RCC 7860 (cell line): ENCODE measurements at places on chromosomes 7 and 10.
A peak's percentile ranks its signal among the peaks of the same experiment; 100 is the strongest.

DNA sequence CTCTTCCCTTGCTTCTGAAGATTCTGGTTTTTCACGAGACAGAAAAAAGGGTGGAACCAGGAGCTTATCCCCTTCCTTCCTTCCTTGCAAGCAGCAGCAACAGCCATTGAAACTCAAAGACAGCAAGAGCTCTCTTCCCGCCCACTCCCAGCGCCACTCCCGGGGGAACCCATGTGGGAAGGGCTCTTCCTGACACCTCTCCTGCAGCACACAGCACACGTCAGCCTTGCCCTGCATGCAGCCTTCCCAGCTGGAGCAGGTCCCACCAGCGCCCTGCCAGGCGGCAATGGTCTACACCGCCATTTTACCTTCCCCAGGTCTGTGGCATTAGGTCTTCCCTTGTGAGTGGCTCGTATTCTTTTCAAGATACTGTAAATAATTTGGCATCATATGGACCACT, 161.8 kb downstream of the MGMT start:
- no peak for DNase-seq

- peak; percentile 33 for DNase-seq
These were observed 62.1 kb downstream of the SDHAF3 start for GRCh38 chr7:97179454-97180104.

- DNase-seq = no peak
These were observed 141.4 kb downstream of the LSMEM1 start for GRCh38 chr7:112622159-112622715.

- no peak for DNase-seq
These were observed 22.0 kb downstream of the LRRD1 start for GRCh38 chr7:92156990-92157389.

- peak; percentile 51 for DNase-seq
These were observed 1.4 kb downstream of the MAGI2 start for GRCh38 chr7:79452032-79452494.

DNA sequence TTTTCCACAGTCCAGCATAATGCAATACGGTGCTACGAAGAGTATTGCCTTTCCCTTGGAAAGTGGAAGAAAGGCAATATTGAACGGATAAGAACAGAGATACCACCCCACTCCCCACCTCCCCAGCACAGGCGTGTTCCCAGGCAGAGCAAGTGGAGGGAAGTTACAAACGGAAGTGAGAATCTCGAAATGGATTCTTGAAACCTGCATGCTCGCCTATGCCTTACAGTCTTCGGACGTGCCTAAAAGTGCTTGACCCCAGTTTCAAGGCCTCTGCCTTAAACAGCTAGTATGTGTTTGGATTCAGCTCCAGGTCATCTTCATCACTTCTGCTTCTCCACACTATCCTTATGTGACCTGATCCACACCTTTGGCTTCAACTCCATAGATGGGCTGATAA, 35.0 kb upstream of the USP6NL start:
- no peak for DNase-seq

DNA sequence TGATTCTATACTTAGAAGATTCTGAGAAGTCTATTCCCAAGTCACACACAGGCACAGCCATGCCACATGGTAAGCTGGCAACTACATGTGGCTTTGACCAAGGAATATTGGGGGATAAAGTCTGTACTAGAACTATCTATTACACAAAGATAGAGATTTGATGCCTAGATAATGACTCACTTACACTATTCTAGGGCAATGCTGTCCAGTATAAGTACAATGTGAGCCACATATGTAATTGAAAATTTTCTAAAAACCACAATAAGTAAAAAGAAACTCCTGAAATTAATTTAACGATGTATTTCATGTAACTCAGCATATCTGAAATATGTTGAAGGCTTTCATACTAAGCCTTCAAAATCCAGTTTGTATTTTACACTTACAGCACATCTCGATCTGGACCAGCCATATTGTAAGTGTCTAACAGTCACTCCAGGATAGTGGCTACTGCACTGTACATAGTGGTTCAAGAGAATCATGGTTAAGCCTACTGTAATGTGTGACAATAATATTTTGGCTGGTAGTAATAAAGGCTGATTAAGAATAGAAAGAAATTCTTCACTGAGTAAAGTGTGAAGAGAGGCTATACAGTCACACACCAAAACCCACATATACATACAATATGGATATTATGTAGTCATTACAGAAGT, 62.8 kb downstream of the RTKN2 start:
- DNase-seq = no peak

- DNase-seq = peak; percentile 50
These were observed 6.9 kb upstream of the SH2B2 start for GRCh38 chr7:102279537-102280400.

DNA sequence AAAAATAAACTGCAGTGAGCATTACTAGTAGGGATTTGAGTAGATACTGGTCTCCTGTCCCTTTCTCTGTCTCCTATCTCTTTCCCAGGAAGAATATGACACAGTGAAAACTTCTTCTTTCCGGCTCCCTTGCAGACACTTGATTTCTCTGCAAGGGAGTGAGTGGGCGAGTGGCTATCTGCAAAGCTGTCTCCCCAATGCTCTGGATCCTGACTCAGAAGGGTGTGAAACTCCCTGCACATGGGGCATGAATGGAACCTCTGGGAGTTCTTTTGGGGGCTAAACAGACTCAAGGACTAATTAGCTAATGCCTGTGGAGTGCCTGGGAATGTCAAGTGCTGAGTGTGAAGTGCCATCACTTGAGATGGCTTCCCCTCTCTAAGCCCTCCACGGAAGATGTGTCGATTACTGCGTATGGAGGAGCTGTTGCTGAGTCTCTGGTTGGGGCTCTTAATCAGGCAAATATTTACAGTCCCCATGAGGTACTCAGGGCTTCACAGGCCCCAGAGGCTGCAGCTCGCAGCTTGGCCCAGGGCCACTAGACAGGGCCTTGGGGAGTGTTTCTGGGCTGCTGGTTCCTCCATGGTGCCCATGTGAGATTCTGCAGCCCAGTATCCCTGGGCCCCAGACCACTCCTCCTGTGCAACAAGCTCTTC, 139.8 kb downstream of the RPS24 start:
- no peak for DNase-seq

DNA sequence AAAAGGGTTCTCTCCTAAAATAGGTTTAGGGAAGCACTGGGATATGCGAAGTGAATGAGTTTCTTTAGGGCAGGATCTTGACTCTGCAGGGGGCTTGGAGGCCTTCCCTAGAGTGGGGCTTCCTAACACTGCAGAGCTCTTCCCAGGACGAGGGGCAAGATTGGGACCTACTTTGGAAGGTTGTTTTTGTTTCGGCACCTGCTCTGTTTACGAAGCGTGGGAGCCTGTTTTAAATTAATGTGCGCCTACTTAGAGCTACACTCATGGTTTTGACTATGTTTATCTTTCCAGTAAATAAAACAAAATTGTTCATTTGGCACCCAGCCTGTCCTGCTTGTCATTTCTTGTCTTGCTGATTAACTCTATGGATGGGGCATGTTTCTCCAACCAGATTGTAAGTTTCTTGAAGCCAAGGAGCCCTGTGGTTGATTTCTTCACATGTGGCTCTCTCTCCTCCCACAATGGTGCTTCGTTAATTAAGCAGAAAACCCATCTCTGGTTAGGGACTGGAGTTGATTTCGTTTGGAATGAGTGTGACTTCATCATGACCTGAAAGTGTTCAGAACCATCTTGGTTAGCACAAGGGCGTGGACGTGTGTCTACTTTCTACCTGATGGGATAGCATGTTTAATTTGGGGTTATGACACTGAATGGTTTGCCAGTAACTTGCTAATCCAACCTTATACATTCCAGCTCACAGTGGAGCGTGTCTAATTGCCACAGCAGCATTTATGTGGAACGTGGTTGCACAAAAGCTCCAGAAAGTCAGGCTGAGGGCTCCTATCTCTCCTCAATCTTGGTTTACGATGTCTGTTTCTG, 98.1 kb downstream of the TCF7L2 start:
- peak; percentile 22 for DNase-seq

DNA sequence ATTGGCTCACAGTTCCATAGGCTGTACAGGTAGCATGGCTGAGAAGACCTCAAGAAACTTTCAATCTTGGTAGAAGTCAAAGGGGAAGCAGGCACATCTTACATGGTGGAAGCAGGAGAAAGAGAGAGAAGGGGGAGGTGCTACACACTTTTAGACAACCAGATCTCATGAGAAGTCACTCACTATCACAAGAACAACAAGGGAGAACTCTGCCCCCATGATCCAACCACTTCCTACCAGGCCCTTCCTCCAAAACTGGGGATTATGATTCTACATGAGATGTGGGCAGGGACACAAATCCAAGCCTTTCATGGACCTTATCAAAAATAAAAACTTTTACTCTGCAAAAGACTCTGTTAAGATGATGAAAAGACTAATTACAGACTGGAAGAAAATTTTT, 183.2 kb upstream of the TRIM24 start:
- DNase-seq = no peak

DNA sequence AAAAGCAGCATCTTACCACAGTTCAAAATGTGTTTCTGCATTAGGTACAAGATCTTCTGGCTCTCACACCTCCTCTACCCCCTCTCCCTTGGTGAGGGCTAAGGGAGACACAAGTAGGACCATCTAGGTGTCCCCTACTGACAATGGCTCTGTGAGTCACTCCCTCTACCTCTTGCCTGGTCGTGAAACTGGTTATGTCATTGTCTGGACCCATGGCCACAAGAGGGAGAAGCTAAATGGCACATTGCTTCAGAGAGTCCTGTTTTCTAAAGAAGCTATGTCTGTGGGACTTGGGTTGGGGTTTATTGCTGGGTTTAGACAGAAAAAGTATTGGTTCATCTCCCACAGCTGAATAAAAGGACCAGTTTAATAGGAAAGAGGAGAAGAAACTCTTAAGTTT, 4.0 kb upstream of the PLXNA4 start:
- no peak for DNase-seq

DNA sequence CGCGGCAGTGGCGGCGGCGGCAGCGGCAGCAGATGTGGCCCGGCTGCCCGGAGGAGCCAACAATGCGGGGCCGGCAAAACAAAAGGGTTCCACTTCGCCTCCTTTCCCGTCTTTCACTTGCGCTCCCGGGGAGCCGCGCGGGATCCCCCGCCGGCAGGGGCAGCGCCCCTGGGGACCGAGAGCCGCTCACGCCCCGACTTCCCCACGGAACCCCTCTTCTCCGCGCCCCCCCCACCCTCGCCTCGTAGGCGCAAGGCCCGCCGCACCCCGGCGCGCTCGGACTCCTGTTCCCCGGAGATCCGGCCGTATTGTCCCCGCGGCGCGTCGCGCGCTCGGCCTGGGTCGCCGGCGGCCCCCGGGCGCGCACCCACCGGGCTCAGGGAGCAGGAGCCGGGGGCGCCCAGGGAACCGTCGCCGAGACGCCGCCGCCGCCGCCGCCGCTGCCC, 854 bp downstream of the CTBP2 start:
- DNase-seq = no peak

DNA sequence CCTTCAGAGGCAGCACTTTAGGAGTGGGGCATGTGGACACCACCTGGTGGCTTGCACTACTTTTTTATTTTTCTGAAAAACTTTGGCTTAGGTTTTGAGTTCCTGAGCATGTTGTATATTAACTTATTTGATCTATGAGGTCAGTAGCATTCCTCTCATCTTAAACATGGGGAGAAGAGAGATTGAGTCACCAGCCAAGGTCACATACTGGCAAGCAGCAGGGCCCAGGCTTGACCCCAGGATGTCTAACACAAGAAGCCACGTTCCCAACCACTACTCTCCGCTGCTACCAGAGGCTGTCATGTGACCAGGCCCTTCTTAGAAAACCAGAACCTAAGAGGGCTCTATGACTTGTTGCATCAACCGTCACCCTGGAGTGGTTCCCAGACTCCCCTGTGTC, 210.3 kb upstream of the GPR26 start:
- peak; percentile 69 for DNase-seq

- no peak for DNase-seq
These were observed 30.0 kb downstream of the STK17A start for GRCh38 chr7:43612599-43613589.

DNA sequence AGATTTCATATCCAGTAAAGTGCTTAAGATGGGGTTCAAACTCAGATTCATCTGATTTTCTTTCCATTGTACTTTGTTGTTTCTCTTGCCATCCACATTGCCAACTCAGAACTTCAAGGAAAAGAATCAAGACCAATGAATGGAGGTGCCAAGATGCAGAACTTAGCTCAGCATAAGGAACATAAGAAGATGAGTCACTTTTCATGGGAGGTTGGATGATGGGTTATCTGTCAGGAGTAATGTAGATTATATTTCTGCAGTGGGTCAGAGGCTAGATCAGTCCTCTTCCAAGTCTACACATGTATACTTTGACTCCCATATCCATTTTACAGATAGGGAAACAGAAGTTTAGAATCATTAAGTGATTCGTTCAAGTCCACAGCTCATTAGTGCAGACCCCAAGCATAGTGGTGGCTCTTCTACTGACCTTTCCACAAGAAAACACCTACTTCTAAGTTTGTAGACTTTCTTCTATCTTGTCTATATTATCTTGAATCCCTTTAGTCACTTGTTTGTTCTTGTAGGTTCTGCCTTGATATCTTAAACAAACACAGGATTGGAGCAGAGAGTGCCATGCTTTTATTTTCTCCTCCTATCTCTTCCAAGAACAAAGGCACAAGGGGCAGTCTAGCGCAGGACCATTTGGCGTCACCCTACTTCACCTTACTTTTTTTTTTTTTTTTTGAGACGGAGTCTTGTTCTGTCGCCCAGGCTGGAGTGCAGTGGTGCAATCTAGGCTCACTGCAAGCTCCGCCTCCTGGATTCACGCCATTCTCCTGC, 14.0 kb upstream of the ADD3 start:
- no peak for DNase-seq

GRCh38 chr7:29405891-29406290, 157.7 kb upstream of the PRR15 start:
- DNase-seq = no peak

DNA sequence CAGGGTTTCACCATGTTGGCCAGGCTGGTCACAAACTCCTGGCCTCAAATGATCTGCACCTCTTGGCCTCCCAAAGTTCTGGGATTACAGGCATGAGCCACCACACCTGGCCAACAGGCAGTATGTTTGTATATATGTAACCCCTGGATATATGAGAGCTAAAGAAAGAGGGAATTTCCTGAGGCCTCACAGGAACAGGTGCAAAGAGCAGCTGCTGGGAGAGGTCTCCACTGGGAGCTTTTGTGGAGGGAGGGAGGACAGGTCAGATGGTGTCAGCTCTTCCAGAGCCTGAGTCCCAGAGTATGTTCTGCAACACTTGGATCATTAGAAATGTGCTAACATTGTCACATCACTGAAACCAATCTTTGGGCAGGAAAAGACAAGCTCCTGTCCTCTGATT, 110.1 kb upstream of the KIF5B start:
- no peak for DNase-seq

- DNase-seq = no peak
These were observed 18.6 kb upstream of the ASCC1 start for GRCh38 chr10:72234560-72235095.

- no peak for DNase-seq
These were observed 130.5 kb downstream of the CUX1 start for GRCh38 chr7:101947899-101948298.

- DNase-seq = no peak
These were observed 257.7 kb upstream of the NFE2L3 start for GRCh38 chr7:25894002-25894901.

- DNase-seq = peak; percentile 93
These were observed 163.3 kb upstream of the AKR1E2 start for GRCh38 chr10:4662576-4663161.

GRCh38 chr10:96585736-96586418, 935 bp downstream of the TM9SF3 start:
- DNase-seq = no peak

GRCh38 chr10:77444041-77444440, 193.6 kb downstream of the KCNMA1 start:
- DNase-seq = no peak
